CD4-positive, alpha-beta T cell treated with Interleukin-15 for 4 hours (primary cell): ENCODE measurements at places on chromosomes 7 and 10.
A peak's percentile ranks its signal among the peaks of the same experiment; 100 is the strongest.

DNA sequence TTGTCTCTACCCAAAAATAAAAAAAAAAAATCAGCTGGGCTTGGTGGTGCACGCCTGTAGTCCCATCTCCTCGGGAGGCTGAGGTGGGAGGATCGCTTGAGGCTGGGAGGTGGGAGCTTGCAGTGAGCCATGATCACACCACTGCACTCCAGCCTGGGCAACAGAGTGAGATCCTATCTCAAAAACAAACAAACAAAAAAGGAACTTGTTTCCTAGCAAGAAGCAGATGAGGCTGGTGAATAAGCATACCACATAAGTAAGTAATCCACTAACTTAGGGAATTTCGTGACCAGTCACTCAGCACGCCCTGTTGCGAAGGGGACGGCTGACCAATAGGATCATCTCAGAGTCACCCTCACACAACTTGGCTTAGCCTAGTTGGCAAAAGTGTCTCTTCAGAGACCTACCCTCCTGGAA lies 64.6 kb downstream of the CUX1 start:
- no peak for DNase-seq

- DNase-seq, result no peak
These were observed 125.3 kb upstream of the STARD3NL start for GRCh38 chr7:38052786-38053185.

DNA sequence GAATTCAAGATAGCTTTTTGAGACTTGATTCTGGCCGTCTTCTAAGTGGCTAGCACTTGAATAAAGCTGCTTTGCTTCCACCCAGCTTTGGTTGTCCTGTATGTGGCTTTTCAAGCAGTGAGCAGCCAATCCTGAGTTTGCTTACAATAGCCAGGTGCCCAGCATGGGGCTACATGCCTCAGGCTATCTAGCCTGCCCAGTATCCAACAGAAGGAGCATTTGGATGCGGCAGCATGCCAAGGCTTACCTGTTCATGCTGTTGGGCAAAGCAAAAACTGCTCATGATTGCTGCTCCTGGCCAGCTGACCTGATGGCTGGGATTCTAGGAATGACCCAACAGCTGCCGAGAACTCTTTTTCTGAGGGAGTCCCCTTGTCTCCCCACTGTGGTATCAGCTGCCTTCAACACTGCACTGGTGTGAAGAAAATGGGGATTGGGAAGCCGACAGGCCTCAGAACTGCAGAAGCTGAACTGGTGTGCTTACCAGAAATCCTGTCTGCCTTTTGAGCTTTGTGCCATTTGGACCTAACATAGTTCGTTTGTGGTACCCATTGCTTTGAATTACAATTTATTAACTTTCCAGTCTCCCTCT lies 618.9 kb upstream of the IGFBP3 start:
- no peak for DNase-seq

DNA sequence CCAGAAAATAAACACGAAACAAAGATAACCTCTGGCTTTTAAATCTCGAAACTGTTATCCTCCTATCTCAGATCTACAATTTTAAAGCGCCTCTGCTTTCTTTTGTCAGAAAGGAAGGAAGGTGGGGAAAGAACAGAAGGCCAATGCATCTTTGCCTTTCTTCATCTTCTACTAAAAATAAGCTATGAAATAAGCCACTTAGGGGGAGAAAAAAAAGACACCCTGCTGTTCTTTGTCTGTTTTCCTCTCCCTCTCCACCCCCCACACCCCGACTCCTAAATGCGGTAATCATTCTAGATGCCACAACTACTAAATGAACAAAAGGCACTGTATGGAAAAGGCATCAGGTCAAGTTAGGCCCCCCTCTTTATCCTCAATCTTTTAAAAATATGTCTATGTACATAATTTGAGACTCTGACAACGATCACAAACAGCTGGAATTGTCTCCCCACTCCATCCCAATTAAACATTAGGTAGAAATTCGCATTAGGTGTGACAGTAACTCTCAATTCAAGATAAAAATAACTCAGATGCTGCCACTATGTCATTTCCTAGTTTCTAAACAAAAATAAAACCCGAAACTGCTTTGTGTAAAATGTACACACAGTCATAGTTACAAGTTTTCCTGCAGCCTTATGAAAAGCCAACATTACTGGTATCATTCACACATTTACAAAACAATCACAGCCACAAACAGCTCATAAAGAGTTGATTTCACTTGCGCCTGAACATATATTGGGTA lies 2.4 kb downstream of the UBE2H start:
- peak; percentile 13 for DNase-seq

GRCh38 chr10:123156078-123156477 lies 1.9 kb downstream of the BUB3 start:
- no peak for DNase-seq

DNA sequence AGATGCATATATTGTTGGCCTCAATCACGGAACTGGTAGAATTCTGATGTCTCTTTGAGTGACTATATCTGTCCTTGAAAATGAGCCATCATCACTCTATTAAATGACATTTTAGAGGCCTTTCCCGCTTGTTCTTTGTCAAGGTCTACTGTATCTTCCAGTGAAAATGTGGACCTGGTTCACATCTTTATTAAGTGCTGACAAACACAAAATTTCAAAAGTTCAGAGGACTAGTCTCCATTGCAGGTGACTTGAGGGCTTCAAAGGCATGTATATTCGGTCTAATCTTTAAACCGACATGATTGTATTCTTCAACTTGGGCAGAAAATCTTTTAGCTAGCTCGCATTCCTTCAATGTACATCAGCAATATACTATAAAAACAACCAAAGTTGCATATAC lies 36.6 kb upstream of the VWDE start:
- DNase-seq, result no peak

DNA sequence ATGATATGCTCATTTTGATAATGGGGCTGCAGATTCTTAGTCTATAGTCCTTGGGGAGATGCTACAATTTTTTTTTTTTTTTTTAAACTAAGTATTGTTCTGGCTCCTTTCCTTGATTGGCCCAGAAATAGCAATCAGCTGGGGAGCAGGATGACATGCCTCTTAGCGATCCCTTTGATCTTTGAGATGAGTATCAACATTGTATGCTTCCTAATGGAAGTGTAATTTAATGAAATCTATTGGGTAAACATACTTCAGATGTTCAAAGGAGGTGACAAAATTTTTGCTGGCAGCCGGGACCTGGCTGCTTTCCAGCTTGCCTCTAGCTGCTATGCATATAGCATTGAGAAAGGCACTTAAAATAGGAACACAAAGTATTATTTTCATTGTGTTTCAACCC lies 43.5 kb downstream of the VTI1A start:
- DNase-seq, result no peak

DNA sequence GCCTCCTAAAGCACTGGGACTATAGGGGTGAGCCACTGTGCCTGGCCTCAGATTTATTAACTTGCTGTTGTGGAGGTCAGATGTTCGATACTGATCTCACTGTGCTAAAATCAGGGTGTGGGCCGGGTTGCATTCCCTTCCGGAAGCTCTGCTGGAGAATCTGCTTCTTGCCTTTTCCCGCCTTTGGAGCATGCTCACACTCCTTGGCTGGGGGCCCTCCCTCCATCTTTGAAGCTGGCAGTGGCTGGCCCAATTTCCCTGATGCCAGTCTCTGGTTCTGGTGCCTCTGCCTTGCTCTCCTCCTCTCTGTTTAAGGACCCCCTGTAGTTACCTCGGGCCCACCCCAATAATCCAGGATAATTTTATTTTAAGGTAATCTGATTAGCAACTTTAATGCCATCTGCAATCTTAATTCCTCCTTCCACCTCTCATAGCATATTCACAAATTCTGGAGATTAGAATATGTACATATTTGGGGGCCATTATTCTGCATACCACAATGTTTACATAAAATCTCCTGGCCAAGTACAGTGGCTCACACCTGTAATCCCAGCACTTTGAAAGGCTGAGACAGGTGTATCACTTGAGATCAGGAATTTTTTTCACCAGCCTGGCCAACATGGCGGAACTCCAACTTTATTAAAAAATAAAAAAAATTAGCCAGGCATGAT lies 7.9 kb upstream of the PITRM1 start:
- DNase-seq, result no peak

GRCh38 chr10:115964827-115965226 lies 308.2 kb downstream of the GFRA1 start:
- no peak for DNase-seq

- DNase-seq, result no peak
These were observed 7.9 kb upstream of the XPNPEP1 start for GRCh38 chr10:109931163-109931562.
